ENCODE measurements at places on chromosomes 3 and 15. TPM values are rescaled to one million over a fixed set of nuclear protein-coding genes. Genes with fewer than 3 reads are reported as not detected.

DNA sequence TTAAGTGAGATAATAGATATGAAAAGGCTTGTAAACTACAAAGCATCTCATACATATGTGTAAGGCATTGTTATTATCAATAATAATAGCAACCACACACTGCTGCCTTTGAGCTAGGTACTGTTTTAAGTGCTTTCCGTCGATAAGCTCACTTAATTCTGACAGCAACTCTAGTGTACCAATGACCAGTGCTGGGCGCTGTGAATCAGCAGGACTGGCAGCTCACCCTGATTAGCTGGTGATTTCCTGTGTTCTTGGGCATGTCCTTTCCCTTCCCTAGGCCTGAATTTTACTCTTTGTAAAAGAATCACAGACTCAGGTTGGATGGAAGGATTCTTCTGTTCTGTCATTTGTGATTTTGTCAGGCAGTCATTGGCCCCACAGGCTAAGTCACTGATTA, 215.6 kb downstream of the LPP start:
- no peaks in the 10 kb centered on the region for H3K36me3 ChIP-seq
- H3K27ac ChIP-seq, result no peak overlapping the region
- no peak overlapping the region for H3K4me3 ChIP-seq
- peaks cover 10% of the 10 kb centered on the region for H3K4me1 ChIP-seq

DNA sequence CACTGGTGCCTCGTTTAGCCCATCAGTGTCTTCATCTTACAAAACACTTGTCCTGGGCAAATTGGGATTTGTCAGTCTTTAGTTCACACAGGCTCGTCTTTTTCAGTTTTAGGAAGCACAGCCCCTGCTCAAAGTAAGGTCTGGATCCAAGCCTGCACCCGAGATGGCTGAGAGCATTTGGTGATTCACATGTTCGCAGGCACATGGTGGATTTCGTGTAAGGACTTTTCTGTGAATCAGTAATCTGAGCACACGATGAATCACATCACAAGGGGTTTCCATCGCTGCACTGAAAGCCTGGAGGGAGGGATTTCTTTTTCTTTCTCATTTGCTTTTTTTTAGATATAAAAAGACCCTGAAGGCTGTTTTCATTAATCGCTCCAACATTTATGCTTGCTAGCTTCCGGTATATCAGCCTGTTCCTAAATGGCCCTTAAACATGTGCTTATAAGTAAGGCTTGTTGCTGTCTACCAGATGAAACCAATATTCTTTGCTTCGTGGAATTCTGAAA, 435.6 kb upstream of the ATP10A start:
- no peaks in the 10 kb centered on the region for H3K27me3 ChIP-seq
- H3K4me1 ChIP-seq, result no peaks in the 10 kb centered on the region
- no peak for DNase-seq
- no peak overlapping the region for H3K4me3 ChIP-seq
- H3K36me3 ChIP-seq, result no peaks in the 10 kb centered on the region

GRCh38 chr3:14457999-14458398, 55.6 kb downstream of the SLC6A6 start:
- peaks cover 8% of the 10 kb centered on the region for H3K36me3 ChIP-seq
- no peak for DNase-seq
- H3K4me3 ChIP-seq, result no peak overlapping the region
- no peak overlapping the region for H3K27ac ChIP-seq

PYGO1 gene
- 2.6 TPM for total RNA-seq

DNA sequence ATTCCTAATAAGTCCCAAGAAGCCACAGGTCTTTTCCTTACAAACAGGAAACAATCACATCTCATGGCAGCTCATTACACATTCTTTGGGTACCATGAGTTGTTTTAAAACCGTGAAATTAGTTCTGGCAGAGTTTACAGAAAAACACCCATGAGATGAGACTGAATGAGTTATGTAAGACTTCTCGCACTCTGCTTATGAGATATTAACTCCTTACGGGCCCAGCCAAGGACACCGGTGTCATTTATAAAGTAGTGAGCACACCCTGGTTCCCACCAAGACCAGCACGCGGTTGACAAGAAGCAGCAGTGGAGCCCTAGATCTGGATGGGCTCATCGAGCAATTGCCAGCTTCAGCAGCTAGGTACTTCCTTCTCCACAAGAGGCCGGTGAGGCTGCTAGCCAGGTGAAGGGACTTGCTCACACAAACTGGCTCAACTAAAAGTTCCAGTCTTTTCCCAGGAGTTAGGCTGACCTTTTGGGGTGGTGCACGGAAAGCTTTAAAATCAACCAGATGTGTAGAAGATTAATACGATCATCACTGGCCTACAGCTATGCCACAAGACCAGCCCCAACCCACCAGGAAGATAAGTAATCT, 318.6 kb upstream of the ICE2 start:
- no peak for DNase-seq
- no peak overlapping the region for H3K4me3 ChIP-seq
- no peak overlapping the region for H3K27ac ChIP-seq
- peaks cover 27% of the 10 kb centered on the region for H3K4me1 ChIP-seq
- H3K36me3 ChIP-seq, result no peaks in the 10 kb centered on the region

GRCh38 chr3:45688194-45688881, 858 bp upstream of the SACM1L start:
- peak overlapping the region; percentile 90 for H3K4me3 ChIP-seq
- peaks cover 56% of the 10 kb centered on the region for H3K4me1 ChIP-seq
- no peaks in the 10 kb centered on the region for H3K27me3 ChIP-seq
- H3K36me3 ChIP-seq, result no peaks in the 10 kb centered on the region
- H3K27ac ChIP-seq, result peak overlapping the region; percentile 51

DNA sequence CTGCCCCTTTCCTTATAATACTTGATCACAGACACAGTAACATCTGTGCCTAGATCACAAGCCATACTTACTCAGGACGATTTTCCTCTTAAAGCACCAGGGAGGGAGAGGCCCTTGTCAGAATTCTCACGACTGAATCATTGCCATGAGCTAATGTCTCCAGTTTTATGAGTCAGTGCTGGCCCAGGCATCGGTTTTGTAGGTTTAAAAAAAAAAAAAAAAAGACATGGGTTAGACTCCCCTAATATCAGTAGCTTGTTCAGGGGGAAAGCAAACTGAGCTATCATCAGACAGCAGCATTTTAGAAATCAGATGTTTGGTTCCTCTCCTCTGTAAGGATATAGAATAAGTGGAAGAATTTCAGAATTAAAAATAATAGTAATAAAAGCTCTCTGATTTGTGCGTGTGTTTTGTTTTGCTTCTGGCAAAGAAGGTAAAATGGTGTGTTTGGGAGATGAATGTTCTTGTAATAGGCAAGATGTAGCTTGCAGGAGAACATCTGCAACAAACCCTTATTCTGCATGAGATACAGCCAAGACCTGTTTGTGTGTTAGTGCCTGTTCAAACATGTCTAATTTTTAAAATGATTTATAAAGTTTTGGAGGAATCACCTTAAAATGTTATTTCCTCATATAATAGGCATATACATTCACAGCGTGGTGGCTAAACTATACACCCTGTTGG, 193.6 kb downstream of the TP63 start:
- DNase-seq, result no peak
- H3K4me1 ChIP-seq, result no peaks in the 10 kb centered on the region
- no peaks in the 10 kb centered on the region for H3K36me3 ChIP-seq
- H3K4me3 ChIP-seq, result no peak overlapping the region
- H3K27ac ChIP-seq, result no peak overlapping the region

DLEC1 gene
- total RNA-seq, result not detected

GRCh38 chr3:31305340-31305739, 227.4 kb upstream of the STT3B start:
- peaks cover 25% of the 10 kb centered on the region for H3K4me1 ChIP-seq
- H3K36me3 ChIP-seq, result no peaks in the 10 kb centered on the region
- no peak overlapping the region for H3K27ac ChIP-seq
- H3K4me3 ChIP-seq, result no peak overlapping the region
- no peaks in the 10 kb centered on the region for H3K27me3 ChIP-seq
- no peak for DNase-seq

DNA sequence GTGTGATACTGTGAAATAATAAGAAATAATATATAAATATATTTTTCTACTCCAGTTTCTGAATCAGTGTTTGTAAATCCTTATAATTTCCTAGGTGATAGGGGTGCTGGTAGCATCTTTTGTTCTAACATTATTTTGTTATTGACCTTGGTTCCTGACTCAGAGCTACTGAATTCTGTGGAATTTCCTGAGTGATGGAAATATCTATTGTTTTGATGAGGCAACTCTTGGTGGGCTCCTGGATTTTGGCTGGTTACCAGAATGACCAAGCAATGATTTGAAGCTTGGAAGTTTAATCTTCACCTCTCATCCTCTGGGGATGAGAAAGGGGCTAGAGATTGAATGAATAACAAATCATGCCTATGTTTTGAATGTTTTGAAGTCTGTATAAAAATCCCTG, 377.3 kb downstream of the LPP start:
- H3K36me3 ChIP-seq, result no peaks in the 10 kb centered on the region
- no peaks in the 10 kb centered on the region for H3K27me3 ChIP-seq
- H3K4me1 ChIP-seq, result peaks cover 12% of the 10 kb centered on the region
- peak; percentile 31 for DNase-seq

GPD1L gene
- 20.1 TPM for total RNA-seq

GRCh38 chr15:49901996-49902684, 216.9 kb downstream of the ATP8B4 start:
- no peak overlapping the region for H3K4me3 ChIP-seq
- no peaks in the 10 kb centered on the region for H3K27me3 ChIP-seq
- no peak overlapping the region for H3K27ac ChIP-seq
- H3K36me3 ChIP-seq, result no peaks in the 10 kb centered on the region
- DNase-seq, result no peak

SLC38A3 gene
- total RNA-seq, result 29.8 TPM

DNA sequence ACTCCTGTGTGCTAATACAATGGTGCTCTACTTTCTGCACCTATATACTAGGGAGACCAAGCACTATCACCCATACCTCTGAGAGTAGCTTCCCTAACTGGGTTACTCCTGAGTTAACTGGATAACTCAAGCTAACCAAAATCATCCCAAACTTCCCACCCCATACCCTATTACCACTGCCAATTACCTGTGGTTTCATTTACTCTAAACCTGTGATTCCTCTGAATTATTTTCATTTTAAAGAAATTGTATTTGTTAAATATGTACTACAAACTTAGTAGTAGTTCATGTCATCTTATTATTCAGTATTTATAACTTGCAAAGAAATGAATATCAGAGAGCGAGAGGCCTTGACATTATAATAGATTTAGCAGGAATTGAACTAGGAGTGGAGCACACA, 340.5 kb downstream of the TBC1D5 start:
- peaks cover 6% of the 10 kb centered on the region for H3K36me3 ChIP-seq
- peaks cover 5% of the 10 kb centered on the region for H3K4me1 ChIP-seq
- no peaks in the 10 kb centered on the region for H3K27me3 ChIP-seq
- no peak overlapping the region for H3K4me3 ChIP-seq
- no peak overlapping the region for H3K27ac ChIP-seq

SMCO1 gene
- not detected for total RNA-seq

DNA sequence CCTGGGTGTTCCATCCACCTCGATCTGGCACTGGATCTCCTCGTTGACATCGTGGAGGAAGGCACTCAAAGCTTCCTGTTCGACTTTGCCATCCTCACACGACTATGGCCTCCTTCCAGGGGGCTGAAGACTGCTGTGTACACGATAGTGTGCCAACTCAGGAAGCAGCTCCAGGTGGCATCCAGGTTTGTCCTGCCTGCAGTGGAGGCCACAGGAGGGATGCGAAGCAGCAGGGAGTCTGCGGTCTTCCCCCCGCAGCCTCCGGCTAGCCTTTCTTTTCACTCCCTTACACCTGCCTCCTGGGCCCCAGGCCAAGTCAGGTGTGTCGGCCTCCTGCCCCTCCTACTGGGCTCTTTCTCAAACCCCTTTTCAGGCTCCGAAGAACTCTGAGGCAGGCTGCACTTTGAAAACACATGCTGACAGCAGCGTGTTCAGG, 32.2 kb downstream of the SYNM start:
- no peak overlapping the region for H3K27ac ChIP-seq
- DNase-seq, result no peak
- peaks cover 11% of the 10 kb centered on the region for H3K36me3 ChIP-seq
- H3K4me3 ChIP-seq, result no peak overlapping the region

COLQ gene
- not detected for total RNA-seq

GRCh38 chr3:175146258-175146657, 287.1 kb downstream of the NAALADL2 start:
- no peak overlapping the region for H3K27ac ChIP-seq
- H3K4me1 ChIP-seq, result no peaks in the 10 kb centered on the region
- H3K27me3 ChIP-seq, result no peaks in the 10 kb centered on the region
- no peaks in the 10 kb centered on the region for H3K36me3 ChIP-seq
- no peak overlapping the region for H3K4me3 ChIP-seq

DNA sequence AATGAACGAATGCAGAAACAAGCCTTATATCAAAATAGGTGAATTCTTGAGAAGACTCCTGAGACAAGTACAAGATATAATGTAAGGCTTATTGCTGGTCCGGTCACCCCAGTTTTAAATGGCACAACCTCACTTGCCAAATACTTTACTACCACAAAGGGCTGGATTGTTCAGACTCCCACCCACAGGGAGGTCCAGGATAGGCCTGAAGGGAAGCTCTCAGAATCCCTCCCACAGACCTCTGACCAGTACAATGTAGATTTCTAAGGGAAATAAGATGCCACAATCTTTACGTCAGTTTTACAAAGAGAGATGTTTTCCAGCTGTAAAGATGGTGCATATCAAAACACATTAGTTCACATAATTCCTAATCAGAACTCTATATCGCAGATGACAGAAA, 577.7 kb upstream of the ADAMTS9 start:
- H3K36me3 ChIP-seq, result no peaks in the 10 kb centered on the region
- no peaks in the 10 kb centered on the region for H3K4me1 ChIP-seq
- no peak for DNase-seq
- no peaks in the 10 kb centered on the region for H3K27me3 ChIP-seq
- H3K27ac ChIP-seq, result no peak overlapping the region

ZNF385D gene
- not detected for total RNA-seq

DNA sequence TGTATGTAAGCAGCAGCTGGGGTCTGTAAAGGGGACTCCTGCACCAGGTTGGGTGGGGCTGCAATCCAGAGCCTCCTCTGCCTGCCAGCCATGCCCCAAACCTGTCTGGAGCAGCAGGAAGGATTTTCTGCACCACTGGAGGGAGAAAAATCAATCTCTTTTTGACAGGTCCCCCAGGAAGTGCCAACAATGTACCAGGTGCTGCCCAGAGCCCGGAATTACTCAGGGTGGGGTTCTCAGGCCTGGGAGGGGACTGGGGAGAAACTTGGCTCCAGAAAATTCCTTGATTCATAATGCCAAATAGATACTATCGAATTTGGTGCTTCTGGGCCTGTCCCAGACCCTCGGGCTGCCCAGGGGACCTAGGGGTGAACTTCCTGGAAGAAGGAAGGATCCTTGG, 52.6 kb downstream of the WNT7A start:
- DNase-seq, result no peak
- H3K4me1 ChIP-seq, result no peaks in the 10 kb centered on the region
- H3K36me3 ChIP-seq, result no peaks in the 10 kb centered on the region
- H3K27me3 ChIP-seq, result peaks cover 3% of the 10 kb centered on the region
- no peak overlapping the region for H3K27ac ChIP-seq

TASOR gene
- total RNA-seq, result 32.5 TPM

GRCh38 chr3:122975924-122976293, 51.7 kb downstream of the SEMA5B start:
- H3K4me1 ChIP-seq, result peaks cover 24% of the 10 kb centered on the region
- no peak overlapping the region for H3K27ac ChIP-seq
- H3K36me3 ChIP-seq, result no peaks in the 10 kb centered on the region
- H3K4me3 ChIP-seq, result no peak overlapping the region
- peaks cover 4% of the 10 kb centered on the region for H3K27me3 ChIP-seq

- H3K4me3 ChIP-seq, result no peak overlapping the region
- no peak overlapping the region for H3K27ac ChIP-seq
- H3K27me3 ChIP-seq, result no peaks in the 10 kb centered on the region
- DNase-seq, result no peak
- peaks cover 98% of the 10 kb centered on the region for H3K4me1 ChIP-seq
- H3K36me3 ChIP-seq, result peaks cover 21% of the 10 kb centered on the region
Observed at GRCh38 chr3:58038675-58039292, 30.6 kb downstream of the FLNB start.

PEX5L gene
- not detected for total RNA-seq

Data from HepG2 (cell line).